ENCODE measurements at places on chromosomes 3 and 15. TPM values are rescaled to one million over a fixed set of nuclear protein-coding genes. Genes with fewer than 3 reads are reported as not detected.

DNA sequence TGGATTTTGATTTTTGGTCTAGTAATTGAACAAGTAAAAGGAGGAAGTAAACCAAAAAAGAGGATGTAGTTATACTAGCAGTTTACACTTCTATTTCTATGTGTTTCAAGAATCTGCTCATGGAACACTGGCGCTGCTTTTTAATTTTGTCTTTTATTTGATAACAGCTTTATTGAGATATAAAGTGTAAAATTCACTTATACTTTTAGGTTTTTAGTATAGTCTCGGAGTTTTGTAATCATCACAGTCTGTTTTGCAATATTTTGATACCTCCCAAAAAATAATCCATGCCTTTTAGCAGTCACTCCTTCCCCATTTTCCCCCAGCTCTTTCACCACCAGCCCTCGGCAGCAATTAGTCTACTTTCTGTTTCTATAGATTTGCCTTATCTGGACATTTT is 18.0 kb downstream of the UBE2E2 start:
- DNase-seq = no peak

EPHB3 gene
- total RNA-seq = 115 TPM

DNA sequence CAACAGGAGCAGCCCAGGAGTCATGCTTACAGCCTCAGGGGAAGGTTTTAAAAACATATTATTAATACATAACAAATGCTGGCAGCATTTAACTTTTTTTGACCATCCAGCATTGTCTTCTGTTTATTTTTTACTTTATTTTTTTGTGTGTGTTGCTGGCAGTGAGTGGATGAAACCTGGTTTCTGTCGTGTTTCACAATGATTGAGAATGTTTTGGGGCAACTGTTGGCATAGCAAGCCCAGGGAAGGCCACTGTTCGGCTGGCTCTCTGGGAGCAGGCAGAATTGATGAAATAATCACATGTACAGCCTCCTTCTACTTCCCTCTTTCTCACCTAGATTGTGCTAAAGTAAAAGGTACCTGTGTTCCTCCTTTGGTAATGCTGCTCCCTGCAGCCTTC is 190.2 kb downstream of the NR1D2 start:
- DNase-seq = no peak

- no peak for DNase-seq
These were observed 313.7 kb downstream of the GAP43 start for GRCh38 chr3:115937054-115937453.

CSTA gene
- not detected for total RNA-seq

DNA sequence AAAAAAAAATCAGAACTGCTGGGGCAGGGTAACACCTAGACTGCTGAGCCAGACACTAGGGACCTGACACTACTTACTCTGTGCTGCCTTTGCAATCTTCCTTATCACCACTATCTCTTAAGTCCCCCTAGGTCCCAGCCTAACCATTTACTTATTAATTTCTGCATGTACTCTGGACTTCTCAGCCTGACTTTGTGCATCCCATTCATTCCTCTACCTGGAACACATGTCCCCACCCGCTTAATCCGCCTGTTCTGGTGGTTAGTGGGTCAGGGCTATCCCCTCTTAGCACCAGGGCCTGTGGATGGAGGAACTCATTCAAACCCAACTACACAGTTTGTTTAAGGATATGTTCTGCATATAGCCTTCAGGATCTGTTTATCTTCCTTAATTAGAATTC is 5.0 kb upstream of the CACNA1D start:
- DNase-seq = no peak

DNA sequence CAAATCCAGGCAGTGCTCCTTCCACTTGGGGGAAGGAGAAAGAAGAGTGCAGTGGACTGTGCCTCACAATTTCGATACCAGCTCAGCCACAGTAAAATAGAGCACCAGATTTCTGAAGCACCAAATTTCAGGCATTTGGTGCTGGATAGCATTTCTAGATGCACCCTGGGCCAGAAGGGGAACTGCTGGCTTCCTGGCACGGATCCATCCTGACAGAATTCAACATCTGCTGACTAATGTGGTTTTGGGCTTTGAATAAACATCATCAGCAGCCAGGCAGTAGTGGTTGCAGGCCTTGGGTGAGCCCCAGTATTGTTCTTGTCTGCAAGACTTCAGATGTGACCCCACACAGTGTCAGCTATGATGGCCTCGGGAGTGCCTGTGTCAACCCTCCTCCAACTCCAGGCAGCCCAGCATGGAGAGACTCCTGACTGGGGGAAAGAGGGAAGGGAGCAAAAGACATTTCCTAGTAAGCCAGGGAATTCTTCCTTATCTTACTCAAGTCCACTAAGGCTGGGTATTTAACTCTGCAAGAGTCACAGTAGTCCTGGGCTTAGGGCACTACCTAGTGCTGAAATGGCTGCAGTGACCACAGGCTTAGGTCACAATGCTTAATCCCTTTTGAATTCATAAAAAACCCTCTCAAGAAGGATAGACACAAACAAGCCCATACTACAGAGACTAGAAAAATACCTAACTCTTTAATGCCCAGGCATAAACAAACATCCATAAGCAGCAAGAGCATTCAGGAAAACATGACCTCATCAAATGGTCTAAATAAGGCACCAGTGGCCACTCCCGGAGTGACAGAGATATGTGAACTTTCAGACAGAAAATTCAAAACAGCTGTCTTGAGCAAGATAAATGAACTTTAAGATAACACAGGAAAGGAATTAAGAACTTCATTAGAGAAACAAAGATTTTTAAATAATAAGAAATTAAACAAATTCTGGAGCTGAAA is 74.7 kb downstream of the SPATA16 start:
- no peak for DNase-seq

DNA sequence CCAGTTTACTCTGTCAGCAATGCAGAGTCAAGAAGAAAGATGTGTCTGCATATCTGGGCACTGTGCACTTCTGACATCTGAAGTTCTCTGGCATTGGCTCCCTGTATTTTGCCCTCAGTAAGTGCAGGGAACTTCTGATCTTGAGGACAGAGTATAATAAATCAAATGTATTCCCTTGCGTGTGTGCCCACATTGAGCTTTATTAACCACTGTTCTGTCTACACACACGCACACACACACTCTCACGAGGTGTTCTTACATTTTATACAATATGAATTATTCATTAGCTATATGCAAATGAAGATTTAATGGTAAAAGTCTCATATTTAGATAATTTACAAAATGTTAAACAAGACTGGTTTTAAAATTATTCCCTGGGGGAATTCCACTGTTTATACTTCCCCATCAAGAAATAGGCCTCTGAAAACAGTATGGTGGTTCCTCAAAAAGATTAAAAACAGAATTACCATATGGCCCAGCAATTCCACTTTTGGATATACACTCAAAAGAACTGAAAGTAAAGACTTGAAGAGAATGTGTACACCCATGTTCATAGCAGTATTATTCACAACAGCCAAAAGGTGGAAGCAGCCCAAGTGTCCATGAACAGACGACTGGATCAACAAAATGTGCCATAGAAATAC is 24.6 kb upstream of the ANPEP start:
- DNase-seq = no peak

SLC9C1 gene
- 0.69 TPM for total RNA-seq

- DNase-seq = no peak
These were observed 96.6 kb downstream of the DNAJB8 start for GRCh38 chr3:128369881-128370642.

DNA sequence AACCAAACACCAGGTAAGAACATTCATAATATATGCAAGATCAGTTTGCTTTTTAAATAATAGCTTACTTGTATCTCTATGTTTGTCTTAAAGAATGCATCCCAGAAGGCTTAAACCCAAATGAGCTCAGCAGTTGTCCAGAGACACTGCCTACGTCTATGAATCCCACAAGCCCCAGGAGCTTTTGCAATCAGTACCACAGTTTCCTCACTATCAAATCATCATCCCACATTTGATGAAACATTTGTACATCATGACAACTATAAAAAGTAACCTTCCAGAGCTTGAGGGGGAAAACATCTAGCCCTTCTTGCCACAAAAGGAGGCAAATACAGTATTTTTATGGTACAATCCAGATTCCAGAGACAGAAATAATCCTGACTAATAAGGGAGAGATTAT is 63.7 kb downstream of the ATP8B4 start:
- DNase-seq = no peak

GRCh38 chr15:28987337-28987736 is 101.6 kb downstream of the APBA2 start:
- no peak for DNase-seq

GRCh38 chr3:63030666-63031065 is 155.4 kb upstream of the CADPS start:
- no peak for DNase-seq

DNA sequence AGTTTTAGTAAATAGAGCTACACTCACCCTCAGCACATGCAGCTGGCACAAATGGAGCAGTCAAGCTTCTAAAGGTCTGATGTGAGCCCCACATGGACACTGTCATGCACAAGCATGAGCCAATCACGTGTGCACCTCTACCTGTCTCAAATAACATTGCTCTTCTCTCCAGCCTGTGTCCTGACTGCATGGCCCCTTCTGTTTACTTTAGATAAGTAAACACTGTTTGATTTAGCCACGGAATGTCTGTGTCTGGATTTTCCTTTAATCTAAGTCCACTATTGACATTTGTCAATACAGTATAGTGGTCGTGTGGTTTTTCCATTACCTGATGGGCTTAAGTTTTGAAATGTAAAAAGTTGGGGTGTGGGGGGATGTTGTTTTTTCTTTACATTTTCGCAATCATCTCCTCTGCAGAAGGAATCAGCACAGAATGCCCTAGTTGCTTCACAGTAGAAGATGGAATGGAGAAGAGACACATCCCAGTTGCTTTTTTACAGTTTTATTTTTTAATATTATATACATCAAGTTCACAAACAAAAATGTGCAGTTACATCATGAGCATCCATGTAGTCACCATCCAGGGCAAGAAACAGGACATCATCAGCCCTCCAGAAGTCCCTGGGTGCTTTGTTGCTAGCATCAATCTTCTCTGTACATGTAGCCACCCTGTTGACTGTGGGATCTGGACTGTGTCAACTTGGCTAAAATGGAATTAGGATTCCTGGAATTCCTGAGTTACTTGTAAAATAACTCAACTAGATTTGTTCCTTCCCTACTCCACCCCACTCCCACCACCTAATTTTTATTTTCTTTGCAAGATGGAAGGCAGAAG is 146.1 kb downstream of the UACA start:
- no peak for DNase-seq

DNA sequence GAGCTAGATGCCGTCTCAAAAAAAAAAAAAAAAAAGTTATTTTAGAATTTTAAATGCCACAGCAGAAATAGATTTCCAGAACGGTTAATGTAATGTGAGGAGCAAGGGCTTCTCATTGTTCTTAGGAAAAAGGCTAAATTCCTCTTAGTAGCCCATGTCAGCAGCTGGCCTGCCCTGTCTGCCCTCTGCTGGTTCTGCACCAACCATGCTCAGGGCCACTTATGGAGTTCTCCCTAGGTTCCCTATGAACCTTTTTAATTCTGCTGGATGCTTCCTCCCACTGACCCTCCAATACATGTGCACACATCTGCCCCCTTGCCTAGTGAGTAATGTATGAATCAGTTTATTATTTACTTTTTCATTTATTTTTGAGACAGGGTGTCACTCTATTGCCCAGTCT is 32.2 kb upstream of the DPPA4 start:
- DNase-seq = no peak

PCYT1A gene
- total RNA-seq = 40.0 TPM

- DNase-seq = no peak
These were observed 59.6 kb downstream of the ABTB1 start for GRCh38 chr3:127732303-127732702.

SIDT1 gene
- not detected for total RNA-seq

DNA sequence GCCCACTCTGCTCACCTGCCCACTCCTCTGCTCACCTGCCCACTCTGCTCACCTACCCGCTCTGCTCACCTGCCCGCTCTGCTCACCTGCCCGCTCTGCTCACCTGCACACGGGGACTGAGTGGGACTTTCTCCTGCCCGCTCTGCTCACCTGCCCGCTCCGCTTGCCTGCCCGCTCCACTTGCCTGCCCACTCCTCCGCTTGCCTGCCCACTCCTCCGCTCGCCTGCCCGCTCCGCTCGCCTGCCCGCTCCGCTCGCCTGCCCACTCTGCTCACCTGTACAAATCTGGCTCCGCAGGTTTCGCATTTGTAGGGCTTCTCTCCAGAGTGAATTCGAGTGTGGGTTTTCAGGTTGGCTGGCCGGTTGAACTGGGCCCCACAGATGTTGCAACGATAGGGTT is 20.0 kb downstream of the BCL6 start:
- DNase-seq = no peak

- no peak for DNase-seq
These were observed 96.0 kb upstream of the ZNF385D start for GRCh38 chr3:21847005-21847404.

THRB gene
- 2.4 TPM for total RNA-seq

GRCh38 chr15:96309143-96309660 is 21.3 kb upstream of the NR2F2 start:
- DNase-seq = no peak

GRCh38 chr15:90735923-90736322 is 18.8 kb downstream of the BLM start:
- no peak for DNase-seq

- DNase-seq = no peak
These were observed 143.8 kb downstream of the ATP10A start for GRCh38 chr15:25719101-25719985.

DNA sequence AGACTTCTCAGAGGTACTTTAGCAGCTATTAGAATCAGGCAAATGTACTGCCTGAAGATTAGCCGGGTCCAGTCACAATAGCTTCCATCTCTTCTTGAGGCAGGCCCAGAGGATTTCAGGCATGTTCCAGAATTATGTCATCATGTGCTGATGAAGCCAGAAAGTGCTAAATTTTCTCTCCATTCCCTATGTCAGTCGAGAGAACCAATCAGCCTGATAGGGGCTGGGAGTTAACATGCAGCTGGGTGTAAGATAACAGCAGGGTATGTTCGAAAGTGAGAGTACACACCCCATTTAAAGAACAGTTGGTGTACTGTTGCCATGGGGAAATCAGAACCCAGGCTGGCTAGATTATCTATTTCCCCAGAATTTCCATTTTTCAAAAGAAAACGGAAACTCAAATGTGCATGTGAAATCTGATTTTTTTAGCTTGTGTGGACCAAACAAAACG is 48.7 kb downstream of the MYH15 start:
- DNase-seq = no peak

GRCh38 chr3:197024881-197025735 is 4.5 kb downstream of the MELTF start:
- no peak for DNase-seq

SRGAP3 gene
- 68.6 TPM for total RNA-seq

- no peak for DNase-seq
These were observed 19.5 kb upstream of the CCDC39 start for GRCh38 chr3:180698760-180699270.

- DNase-seq = no peak
These were observed 12.6 kb upstream of the SPINK8 start for GRCh38 chr3:48345946-48346572.

KCNAB1 gene
- total RNA-seq = 5.6 TPM

GRCh38 chr3:46186471-46187340 is 21.4 kb downstream of the CCR1 start:
- no peak for DNase-seq

PP2D1 gene
- not detected for total RNA-seq

Measured in mesothelial cell of epicardium (in vitro differentiated cells).